ENCODE measurements at places on chromosomes 1 and 21.

- DNase-seq = no peak
Measured at GRCh38 chr1:156083800-156084790, 1.8 kb upstream of the MEX3A start.

DNA sequence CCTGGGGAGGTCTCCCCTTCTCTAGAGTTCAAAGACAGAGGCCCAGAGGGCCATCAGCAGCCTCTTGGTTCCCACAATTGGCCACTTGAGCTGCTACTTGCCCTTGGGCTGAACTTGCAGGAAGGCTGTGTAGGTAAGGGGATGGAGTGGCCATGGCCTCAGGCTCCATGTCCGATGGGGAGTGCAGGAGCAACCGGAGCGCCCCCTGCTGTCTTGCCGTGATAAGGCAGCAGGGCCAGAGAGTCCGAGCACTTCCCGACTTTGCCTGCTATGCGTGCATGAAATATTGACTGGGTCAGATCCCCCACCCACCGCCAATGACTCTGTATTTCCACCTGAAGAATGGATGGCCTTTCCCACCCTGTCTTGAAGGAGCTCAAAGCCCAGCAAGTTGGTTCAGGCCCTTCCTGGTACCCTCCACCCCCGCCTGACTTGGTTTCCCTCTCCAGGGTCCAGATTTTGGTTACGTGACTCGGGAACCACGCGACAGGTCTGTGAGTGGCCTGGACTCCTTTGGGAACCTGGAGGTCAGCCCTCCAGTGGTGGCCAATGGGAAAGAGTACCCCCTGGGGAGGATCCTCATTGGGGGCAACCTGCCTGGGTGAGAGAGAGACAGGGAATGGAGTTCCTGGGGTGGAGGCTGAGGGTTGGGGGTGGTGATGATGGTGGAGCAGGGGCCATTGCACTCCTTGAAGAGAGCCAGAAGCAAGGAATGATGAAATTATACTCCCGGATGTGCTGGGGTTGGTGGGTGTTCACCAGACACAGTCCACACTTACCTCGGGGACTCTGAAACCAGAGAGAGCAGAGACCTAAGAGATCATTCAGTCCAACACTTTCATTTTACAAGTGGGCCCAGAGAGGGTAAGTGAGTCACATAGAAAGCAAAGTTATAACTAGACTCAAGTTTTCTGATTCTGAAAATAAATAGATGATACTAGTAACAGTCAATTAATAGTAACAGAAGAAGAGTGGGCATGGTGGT lies 25.6 kb downstream of the PADI3 start:
- peak; percentile 16 for DNase-seq

GRCh38 chr1:229253151-229253974 lies 17.5 kb upstream of the RAB4A start:
- peak; percentile 86 for DNase-seq

DNA sequence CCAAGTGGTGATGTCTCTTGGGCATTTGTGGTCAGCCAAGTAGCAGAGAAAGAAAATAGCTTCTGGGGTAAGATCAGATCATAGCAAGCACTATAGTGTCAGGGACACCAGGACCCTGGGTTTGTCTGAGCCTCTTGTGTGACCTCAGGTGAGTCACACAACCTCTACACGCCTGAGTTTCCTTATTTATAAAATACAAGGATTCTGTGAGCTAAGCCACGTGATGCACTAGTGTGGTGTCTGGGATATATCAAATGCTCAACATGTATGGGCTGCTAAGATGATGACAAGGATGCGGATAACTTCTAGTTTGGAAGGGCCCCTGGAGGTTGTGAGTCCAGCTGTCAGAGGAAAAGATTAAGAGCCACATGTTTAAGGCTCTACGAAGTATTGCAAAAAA lies 24.5 kb upstream of the ZNF436 start:
- DNase-seq = no peak

GRCh38 chr1:219582865-219583264 lies 30.0 kb downstream of the ZC3H11B start:
- DNase-seq = no peak

GRCh38 chr1:64111787-64112186 lies 91.6 kb upstream of the UBE2U start:
- no peak for DNase-seq

DNA sequence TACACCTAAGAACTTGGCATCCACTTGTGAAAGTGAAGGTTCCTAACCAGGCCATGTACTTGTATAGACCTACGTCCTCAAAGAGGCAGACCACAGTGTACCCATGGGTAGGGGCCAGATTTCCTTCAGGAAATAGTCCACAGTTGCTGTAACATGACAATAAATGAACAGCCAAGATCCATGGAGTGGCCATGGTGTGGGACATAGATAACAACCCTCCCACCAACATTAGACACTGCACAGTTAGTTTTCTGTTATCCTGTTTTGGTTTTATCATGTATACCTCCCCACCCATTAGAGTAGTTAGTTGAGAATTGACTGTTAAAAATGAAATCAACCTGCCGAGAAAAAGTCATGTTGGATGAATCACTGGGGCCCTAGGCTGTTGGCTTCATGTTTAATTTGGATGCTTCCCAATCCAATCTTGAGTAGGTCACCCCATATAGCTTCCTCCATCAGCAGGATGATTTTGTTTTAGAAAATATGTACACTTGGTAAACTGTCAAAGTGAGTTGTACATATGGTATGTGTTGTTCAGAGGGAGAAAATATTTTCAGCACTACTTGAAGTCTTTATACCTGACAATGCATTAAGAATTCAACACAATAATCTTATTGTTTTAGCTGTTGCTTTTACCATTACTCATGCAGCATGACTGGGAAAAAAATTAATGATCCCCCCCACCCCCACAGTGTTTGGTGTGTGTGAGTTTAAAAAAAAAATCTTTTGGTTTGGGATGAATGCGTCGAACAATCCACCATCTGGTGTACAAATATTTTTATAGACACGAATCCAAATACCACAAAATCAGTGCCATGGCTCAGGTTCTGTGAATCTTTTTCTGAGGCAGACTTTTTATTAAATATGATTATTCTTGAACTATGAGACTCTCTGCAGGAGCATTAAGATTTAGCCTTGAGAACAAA lies 88.3 kb upstream of the ARHGAP29 start:
- DNase-seq = no peak

DNA sequence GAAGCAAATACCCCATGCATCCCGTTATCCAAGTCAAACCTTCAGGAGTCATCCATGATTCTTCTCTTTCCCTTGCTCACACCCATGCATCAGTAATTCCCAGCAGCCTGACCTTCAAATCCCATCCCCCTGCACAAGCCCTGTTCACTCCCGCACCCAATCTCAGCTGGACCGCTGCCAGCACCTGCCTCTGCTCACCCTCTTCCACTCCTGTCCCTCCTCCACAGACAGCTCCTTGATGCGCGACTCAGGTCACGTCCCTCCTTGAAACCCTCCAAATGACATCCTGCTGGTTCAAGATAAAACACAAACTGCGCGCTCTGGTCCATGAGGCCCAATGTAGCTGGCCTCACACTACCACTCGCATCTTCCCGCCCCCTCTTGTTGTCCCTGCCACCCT lies 43.4 kb upstream of the MPZL1 start:
- DNase-seq = no peak

DNA sequence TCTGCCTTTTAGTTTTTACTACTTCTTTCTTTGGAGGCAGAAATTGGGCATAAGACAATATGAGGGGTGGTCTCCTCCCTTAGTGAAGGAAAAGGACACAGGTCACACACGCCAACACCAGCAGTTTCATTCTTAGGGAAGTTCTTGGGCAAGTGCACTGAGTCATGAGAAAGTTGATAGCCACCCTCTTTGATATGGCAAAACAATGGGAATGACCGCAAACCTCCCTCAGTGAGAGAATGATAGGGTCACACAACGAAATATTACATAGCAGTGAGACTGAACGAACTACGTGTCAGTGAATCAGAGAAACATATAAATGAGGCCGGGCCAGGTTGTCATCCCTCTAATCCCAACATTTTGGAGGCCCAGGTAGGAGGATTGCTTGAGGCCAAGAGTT lies 20.0 kb downstream of the IL6R start:
- no peak for DNase-seq

DNA sequence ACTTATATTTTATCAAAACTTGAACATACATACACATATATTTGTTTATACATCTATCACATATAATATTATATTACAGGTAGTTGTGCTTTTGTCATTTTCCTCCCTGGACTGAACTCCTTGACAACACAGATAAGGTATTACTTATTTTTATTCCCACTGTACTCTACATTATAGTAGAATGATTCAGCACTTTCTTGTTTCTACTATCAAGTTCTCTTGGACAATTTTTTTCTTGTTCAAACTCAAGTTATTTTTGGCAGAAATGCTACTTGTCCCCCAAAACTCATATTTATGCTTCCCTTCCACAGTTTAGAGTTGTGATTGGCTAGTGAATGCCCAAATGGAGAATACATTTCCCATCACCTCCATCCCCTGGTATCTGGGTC lies 10.8 kb upstream of the PTPRC start:
- DNase-seq = no peak

- DNase-seq = no peak
Measured at GRCh38 chr1:170316270-170316669, 170.5 kb downstream of the NTMT2 start.

DNA sequence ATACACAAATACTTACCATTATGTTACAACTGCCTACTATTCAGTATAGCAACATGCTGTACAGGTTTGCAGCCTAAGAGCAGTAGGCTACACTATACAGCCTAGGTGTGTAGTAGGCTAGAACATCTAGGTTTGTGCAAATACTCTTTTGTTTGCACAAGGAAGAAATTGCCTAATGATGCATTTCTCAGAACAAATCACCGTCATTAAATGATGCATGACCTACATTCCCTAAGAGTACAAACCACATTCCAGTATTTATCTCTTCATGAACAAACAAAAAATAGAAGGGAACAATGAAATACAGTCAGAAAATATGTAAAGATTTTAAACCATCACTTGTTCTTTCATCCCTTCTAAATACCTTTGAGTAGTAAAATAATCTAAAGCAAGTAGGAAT lies 109.7 kb upstream of the HP1BP3 start:
- DNase-seq = peak; percentile 69

DNA sequence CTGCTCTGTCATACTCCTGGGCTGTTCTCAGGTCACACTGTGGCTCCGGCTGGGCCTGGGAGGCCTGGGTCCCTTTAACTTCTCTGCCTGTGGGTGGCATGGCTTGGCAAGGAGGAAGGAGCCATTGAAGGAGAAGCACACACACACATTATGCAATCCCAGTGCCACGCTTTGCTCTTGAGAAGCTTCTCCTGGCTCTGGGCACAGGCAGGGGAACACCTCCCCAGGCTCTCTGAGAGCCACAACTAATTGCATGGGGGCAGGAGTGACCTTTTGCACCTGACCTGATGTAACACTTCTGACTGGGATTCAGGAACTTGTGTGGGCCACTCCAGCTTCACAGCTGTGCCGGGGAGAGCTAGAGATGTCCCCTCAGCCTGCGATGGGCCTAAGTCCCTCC lies 23.1 kb downstream of the LGR6 start:
- DNase-seq = no peak

DNA sequence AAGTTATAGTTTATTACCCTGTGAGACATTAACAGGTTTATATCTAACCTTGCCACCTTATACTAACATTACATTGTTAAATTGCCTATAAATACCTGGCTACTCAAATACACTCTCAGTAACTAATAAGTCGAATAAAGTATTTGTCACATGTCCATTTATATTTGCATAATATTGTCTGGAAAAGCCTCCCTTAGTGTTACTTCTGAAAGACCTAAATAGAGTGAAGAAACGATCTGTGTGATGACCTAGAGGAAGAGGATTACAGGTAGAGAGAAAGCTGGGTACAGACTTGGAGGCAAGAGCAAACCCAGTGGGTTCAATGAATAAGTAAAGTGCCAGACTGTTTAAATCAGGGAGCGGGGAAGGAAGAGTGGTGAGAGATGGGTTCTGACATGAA lies 2.7 kb upstream of the CACYBP start:
- DNase-seq = no peak

DNA sequence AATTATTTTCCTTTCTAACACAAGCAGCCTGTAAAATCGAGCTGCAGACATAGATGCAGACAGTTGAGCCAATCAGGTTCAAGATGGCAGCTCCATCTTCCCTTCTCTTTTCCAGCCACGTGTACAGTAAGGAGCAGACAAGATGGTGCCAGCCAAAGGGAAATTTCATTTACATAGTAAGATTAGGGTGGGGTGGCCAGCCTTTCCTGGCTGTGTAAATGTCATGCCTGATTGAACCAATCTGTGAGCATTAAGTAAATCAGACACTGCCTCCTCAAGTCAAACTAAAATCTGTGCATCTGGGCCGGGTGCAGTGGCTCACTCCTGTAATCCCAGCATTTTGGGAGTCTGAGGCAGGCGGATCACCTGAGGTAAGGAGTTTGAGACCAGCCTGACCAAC lies 60.2 kb downstream of the TBCE start:
- DNase-seq = no peak

All from NCI-H1417 (cell line).